Stimulated activated CD8-positive, alpha-beta memory T cell treated with anti-CD3 and anti-CD28 coated beads, Interleukin-4, amount 100 ng/mL, for 4 hours (primary cell): ENCODE measurements at places on chromosomes 2 and 18.

DNA sequence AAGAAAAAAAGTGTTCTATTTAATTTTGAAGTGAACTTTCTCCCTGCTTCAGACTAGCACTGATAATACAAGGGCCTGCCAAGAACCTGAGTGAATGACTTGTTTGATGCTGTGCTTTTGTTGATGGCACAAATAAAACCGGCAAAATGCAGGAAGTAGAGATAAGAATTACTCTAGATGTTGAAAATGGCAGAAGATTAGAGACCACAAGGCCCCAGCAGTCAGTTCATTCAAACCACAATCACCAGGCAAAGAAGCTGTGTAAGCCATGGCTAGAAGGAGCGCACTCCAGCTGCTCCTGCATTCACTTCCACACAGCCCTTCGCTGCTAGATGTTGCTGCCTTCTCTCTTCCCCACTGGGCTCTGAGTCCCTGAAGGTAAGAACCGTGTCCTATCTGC lies 297.1 kb downstream of the AGPS start:
- no peak for DNase-seq

DNA sequence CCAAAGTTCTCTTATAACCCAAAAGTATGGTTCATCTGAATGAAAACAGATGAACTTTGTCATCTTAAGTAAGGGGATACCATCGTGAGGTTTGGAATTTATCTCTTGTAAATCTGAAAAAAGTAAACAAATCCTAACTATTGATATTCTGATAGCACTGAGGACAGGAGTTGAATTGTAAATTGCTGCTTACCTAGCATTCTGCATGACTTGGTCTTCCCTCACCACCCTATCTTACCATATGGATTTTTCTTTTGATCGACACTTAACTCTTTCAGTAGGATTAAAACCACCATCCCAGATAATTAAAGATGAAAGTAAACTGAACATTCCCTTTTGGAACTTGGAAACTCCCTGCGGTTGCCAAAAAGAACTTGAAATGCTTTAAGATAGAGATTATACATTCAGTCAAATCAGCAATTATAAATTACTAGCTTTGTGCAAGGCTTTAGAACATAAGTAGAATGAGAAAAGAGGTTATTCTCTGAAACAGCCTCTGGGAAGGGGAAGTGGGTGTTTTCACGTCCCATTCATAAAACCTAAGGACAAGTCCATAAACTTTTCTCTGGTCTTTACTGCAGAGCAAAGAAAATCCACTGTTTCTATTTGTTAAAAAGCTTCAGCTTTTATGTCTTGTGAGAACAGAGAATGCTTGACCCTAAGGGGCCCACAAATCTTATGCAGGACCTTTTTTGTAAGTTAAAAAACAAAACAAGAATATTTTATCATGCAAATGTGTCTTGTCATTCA lies 49.7 kb upstream of the ZNF397 start:
- DNase-seq: no peak

DNA sequence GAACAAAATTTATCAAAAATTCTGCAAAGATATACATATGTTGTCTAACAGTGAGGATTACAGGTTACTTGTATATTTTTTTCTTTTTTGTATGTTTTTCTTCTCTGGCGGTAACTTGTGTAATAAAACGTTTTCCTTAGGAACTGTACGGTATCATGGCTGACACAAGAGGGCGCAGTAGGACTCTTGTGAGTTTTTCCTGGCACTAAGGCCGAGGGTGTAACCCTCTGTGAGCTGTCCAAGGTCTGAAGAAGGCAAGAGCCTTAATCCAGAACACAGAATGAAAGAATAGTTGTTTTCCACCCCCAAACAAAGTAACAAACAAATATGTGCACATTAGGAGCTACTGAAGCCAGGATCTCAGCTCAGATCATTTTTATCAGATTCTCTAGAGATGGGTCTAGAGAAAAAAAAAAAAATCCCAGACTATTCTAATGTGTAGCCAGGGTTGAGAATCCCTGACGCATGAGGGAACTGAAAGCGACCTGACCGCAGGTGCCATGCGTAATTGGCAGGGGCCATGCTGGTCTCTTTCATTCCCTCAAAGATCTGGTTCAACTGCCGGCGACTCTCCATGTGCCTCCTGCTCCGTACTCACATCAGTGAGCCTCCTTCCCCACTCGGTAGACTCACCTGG lies 27.0 kb downstream of the TMEM200C start:
- DNase-seq: no peak

GRCh38 chr2:122831649-122832048 lies 1076.2 kb downstream of the TSN start:
- no peak for DNase-seq

GRCh38 chr2:101921319-101921952 lies 70.3 kb upstream of the IL1R2 start:
- DNase-seq: no peak

DNA sequence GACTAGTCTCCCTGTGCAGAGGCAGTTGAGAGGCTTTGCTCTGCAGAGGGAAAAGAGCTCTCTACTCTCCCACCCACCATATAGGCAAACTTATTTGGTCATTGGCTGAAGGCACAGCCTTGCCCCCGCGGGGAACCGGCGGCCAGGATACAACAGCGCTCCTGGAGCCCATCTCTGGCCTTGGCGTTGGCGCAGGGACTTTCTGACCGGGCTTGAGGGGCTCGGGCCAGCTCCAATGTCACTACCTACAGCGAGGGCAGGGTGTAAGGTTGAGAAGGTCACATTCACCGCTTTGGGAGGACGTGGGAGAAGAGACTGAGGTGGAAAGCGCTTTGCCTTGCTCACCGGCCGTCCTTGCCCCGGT lies 2.2 kb downstream of the ONECUT2 start:
- no peak for DNase-seq

GRCh38 chr2:230071421-230071820 lies 2.7 kb upstream of the SLC16A14 start:
- no peak for DNase-seq

DNA sequence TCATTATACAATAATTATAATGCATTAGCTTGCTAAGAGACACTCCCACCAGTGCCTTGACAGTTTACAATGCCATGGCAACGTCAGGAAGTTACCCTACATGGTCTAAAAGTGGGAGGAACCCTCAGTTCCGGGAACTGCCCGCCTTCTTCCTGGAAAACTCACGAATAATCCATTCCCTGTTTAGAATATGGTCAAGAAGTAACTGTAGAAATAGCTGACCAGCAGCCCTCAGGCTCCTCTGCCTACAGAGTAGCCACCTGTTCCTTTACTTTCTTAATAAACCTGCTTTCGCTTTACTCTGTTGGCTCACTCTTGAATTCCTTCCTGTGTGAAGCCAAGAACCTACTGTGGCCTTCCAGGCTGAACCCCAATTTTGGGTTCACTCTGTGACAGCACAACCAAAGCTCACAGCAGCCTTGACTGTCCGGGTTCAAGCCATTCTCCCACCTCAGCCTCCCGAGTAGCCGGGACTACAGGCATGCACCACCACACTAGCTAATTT lies 20.0 kb upstream of the PTPN2 start:
- no peak for DNase-seq

GRCh38 chr18:63342206-63342605 lies 22.6 kb upstream of the BCL2 start:
- DNase-seq: no peak

DNA sequence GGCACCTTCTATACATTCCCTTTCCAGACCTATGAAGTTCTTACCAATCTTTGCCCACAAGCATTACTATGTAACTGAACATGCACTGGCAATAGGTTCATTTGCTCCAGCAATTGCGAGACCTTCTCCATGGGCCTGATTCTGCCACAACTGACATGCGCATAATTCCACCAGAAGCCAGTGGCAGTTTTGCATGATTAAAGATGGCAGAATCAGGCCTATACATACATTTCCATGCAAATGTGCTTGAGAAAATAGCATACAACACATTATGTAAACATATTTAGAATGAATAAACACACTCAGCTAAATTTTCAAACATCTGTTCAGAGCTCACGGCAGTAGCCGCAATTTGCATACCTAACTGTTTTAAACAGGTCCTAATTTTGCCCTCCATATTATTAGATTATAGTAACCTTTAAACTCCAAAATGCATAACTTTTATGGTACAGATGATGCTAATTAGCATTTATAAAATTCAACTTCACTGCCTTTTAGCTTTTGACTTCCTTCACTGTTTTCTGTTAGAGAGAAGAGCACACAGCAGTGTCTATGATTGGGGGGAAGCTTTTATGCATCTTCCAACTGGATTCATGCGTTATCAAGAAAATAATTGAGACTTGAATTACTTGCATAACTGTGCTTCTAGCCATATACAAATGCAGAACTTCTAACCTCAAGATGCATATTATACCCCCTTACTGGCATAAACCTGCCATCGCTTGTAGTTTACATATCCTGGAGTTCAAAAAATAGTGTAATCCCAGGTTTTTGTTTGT lies 155.3 kb upstream of the CDH19 start:
- no peak for DNase-seq

DNA sequence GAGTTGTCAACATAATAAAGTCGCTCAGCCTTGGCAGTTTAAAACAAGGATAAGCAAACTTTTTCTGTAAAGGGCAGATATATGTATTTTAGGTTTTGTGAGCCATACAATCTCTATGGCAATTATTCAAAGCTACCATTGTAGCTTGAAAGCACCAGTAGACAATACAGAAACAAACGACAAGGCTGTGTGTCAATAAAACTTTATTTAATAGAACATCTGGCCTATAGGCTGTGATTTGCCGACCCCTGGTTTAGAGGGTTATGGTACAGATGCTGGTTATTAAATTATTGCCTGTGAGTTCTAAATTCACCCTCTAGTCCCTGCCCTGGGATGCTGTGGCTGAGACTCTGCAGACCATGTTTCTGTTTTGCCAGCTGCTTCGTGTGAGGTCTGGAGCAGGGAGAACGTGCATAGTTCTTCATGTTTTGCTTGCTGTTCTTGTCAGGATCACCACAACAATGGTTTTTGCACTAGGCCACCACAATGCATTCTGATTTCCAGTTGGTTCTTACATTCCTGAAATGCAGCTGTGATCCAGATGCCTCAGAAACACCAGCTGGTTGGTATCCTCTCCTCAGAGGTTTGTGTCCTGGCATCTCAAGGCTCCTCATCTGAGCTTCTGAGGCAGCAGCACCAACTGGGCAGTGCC lies 46.6 kb downstream of the ICOS start:
- DNase-seq: no peak

DNA sequence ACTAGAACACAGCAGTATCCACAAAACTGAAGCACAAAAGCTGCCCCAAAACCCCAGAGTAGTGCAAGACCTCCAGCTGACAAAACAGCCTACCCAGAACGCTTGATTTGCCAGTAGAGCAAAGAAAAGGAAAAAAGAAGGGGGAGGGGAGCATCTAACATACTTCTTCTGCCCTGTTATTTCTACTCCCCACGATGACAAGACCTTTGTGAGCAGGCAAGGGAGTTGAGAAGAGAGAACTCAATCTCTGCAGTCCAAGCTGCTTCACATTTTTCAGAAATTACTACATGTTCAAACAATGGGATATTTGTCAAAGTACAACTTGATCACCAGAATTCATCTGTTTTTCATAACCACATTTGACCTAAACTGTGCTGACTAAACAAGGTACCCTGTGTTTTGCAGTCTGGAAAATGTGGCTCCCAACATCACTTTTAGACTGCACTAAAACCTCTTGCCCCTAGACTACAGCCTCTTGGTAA lies 286.7 kb downstream of the EXOC6B start:
- no peak for DNase-seq

- DNase-seq: no peak
These were observed 3.9 kb upstream of the ID2 start for GRCh38 chr2:8677646-8678592.

GRCh38 chr18:49560624-49561288 lies 1.1 kb upstream of the LIPG start:
- no peak for DNase-seq

GRCh38 chr2:104487366-104487765 lies 366.5 kb upstream of the POU3F3 start:
- DNase-seq: no peak

GRCh38 chr18:23684515-23685197 lies 4.6 kb upstream of the LAMA3 start:
- no peak for DNase-seq

GRCh38 chr2:174663550-174663949 lies 65.9 kb upstream of the WIPF1 start:
- DNase-seq: no peak

- DNase-seq: no peak
These were observed 87.5 kb downstream of the DYSF start for GRCh38 chr2:71540818-71541217.
